LoVo (cell line): ENCODE measurements at places on chromosomes 7 and 10.

- DNase-seq, result no peak
These were observed 7.7 kb downstream of the SLC37A3 start for GRCh38 chr7:140390466-140391190.

DNA sequence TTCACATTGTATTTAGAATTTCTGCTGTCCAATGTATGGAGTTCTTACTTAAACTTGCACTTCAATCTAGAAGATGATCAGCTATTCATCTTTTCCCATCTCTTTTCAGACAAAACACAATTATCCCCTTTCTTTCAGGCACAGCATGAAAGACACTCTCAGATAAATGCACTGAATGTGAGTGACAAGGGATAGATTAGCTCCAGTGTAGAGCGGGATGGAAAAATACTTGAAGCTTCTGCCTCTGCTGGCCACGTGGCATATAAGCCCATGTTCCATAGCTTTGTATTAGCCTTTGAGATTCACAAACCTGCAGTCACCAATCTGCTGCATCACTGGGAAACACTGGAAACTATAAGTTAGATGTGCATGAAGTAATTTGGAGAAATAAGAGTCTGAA is 162.2 kb upstream of the FAM3C start:
- DNase-seq, result no peak

DNA sequence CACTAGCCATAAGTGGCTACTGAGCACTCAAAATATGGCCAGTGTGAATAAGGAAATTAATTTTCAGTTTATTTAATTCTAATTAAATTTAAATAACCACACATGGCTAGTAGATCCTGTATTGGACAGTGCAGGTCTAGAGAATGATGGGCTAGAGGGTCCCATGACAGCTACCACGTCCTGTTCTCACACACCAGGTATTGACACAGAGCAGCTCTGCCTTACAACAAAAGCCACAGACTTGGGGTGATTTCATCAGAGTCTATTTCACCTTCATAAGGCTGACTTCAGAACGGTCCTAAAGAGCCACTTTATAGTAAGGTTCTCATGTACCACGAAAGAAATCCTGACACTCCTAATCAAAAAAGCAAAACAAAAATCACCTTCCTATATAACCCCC is 111.3 kb downstream of the UBE2H start:
- DNase-seq, result no peak

- DNase-seq, result no peak
These were observed 299.3 kb downstream of the SFMBT2 start for GRCh38 chr10:7111561-7111960.

GRCh38 chr7:12529971-12530710 is 40.4 kb upstream of the SCIN start:
- no peak for DNase-seq
